ENCODE measurements at places on chromosomes 12 and 14.

- no peak for DNase-seq
Measured at GRCh38 chr12:70002912-70003255, 177.9 kb downstream of the MYRFL start.

GRCh38 chr14:93716746-93717667, 71.3 kb downstream of the PRIMA1 start:
- no peak for DNase-seq

- no peak for DNase-seq
Measured at GRCh38 chr12:132807295-132808092, 21.2 kb downstream of the GOLGA3 start.

GRCh38 chr12:95390192-95390591, 83.8 kb upstream of the METAP2 start:
- DNase-seq: no peak

DNA sequence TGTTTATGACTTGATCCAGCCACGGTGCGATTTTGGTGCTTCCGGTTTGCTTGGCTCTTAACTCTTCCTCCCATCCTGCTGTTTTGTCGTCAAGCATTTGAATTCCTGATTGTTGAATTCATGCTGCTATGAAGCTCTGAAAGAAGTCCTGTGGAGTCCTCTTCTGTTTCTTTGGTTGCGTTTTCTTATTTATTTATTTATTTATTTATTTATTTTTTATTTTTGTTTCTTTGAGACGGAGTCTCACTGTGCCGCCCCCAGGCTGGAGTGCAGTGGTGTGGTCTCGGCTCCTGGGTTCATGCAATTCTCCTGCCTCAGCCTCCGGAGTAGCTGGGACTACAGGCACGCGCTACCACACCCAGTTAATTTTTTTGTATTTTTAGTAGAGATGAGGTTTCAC, 3.0 kb upstream of the MTA1 start:
- no peak for DNase-seq

DNA sequence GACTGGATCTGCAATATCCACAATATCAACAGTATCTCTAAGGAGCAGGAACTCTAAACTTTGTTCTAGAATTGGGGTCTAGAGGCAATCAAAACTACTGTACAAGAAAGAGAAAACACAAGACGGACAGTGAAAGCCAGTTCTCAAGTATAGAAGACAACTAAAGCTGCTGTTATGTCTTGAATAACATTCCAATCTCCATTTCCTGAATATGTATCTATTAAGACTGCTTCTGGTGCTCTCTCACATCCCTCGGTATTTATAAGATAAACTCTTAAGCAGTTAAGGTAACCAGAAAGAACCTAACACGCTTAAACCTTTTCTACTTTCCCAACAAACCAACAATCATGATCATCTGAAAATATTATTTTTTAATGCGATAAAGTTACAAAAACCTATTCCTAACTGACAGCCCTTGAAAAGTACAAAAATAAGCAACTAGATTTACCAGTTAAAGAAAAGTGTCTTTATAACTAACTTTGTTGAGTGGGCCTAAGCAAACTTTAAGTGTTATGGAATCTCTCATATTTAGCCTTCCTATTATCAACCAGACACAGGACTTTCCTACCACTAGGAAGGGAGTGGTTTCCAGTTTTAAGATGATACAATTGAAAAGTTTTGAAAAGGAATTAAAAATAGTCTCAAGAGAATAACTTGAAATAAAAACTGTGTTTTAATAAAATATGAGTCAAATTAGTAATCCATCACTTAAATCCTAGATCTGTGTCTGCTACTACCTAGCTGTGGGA, 30.7 kb downstream of the NUMB start:
- DNase-seq: no peak

GRCh38 chr14:51260225-51260624, 20.2 kb downstream of the TMX1 start:
- DNase-seq: no peak

DNA sequence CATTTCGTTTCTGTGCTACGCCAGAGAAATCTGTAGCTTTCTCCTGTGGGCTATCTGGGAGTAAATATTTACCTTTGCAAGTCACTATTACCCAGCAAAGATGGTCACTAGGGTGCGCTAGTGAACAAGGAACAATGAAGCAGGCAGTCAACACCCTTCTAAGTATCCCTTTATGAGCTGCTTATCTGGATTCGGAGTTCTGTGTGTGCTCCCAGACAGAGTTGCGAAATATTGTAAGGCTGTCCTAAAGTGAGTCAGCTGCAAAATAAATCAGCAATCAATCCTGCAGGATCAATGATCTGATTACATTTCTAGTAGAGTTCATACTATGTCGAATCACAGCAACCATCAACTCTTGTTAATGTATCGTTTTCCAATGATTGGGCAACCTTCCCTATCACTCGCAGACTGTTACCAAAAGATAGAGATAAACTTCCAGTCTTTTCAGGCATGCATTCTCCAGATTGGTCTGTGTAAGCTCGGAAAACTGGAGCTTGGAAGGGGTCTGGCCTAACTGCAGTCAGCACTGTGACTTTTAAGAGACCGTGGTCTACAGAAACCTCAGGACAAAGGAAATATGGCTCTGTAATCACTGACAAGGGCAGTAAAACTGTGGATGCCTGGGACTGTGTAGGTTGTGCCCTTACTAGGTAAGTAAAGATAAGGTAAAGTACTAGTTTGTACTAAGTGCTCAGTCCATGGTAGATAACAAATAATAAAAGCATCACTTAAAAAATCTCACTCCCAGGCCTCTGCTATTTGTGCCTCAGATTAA, 133.5 kb downstream of the KCNK10 start:
- peak; percentile 58 for DNase-seq

All from aorta (tissue), 5 donors.